Activated CD4-positive, alpha-beta T cell treated with anti-CD3 and anti-CD28 coated beads, Interleukin-2, Interleukin-4, amounts not matched to agents 100 ng/mL and 50 ng/mL, durations not matched to agents 16 hours and 8 hours (primary cell): ENCODE measurements at places on chromosomes 13 and 19.

- no peak for DNase-seq
Measured at GRCh38 chr13:100024023-100024422, 42.4 kb downstream of the ZIC2 start.

- DNase-seq = no peak
Measured at GRCh38 chr19:30890033-30890432, 459.2 kb downstream of the TSHZ3 start.

- DNase-seq = no peak
Measured at GRCh38 chr19:14400951-14401431, 18.1 kb downstream of the DDX39A start.

DNA sequence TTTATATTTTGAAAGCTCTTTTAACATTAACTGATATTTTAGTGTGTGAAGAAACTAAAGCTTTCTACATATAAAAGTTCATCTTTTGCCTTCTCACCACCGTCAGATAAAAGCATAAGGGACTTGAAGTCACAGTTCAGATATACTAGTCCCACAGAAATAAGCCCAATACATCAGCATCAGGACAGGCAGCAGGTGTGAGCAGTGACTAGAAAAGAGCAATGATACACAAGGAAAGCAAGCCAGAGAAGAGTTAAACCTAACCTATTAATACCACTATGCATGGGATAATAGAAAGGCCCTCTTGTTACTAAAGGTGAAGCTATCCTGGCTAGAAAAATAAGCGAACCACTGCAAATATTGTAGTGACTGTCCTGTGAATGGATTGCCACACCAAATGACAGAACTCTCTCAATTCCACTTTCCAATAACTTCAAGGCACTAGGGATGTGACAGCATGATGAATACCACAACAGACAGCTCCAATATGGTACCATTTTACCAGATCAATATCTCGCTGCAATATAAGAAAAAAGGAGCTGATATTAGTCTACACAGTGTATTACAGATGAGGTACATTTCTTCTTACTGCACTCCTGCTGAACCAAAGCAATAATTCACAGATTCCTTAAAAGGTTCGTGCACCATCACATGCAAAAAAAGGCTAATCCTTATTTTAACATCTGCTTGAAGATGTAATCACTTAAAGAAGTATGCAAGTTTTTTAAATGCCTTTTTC lies 114.1 kb downstream of the DACH1 start:
- no peak for DNase-seq

DNA sequence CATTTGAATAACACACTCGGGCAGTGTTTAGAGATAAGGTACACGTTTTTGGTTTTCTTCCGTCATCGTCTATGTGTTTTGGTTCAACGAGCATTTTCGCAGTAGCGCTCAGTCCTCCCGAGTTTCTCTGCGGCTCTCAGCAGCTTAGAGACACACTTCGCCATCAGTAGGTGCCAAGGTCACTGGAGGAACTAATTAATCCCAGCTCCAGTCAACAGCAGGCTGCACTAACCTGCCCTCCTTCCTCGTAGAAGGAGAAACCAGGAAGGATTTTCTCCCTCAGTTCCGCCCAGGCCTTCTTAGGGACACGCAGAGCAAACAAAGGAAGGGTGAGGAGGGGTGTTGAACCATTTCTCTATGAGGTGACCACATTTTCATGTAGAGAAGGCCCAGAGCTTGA lies 12.6 kb downstream of the MBNL2 start:
- no peak for DNase-seq

GRCh38 chr19:32881766-32882165 lies 12.2 kb upstream of the SLC7A9 start:
- no peak for DNase-seq

- no peak for DNase-seq
Measured at GRCh38 chr13:64272681-64273080, 2857.0 kb upstream of the PCDH20 start.

- DNase-seq = no peak
Measured at GRCh38 chr19:23788411-23788810, 29.7 kb upstream of the ZNF681 start.

GRCh38 chr19:13160557-13160956 lies 10.3 kb downstream of the IER2 start:
- no peak for DNase-seq

DNA sequence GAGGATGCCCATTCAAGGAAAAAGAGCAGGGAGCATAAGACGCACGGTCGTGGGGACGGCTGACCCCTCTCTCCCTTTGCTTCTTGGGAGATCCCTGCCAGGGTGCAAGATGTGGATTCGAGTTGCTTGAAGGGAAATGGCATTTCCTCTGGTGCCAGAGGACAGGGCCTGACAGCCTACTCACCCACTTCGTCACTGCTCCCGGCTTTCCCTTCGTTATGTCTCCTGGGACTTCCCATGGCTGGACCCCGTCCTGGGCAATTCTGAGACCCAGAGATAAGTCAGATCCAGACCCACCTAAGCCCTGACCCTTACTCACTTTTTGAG lies 1.2 kb downstream of the TBC1D17 start:
- DNase-seq = no peak

GRCh38 chr13:51271528-51272085 lies 49.4 kb downstream of the FAM124A start:
- no peak for DNase-seq

DNA sequence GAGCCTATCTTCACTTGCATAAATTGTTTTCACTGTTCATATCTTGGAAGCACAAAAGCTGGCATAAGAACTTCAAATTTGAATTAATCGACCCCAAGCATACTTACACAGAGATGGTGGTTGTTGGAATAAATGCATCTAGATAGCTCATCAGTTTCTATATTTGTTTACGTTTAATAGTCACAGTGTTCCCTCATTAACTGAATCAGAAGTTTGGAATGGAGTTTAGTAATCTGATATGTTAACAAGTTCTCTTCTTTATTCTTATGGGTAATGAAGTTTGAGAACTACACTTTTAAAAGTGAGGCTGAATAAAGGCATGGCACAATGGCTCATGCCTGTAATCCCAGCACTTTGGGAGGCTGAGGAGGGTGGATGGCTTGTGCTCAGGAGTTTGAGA lies 886.7 kb upstream of the PCDH20 start:
- DNase-seq = no peak

- DNase-seq = no peak
Measured at GRCh38 chr13:108326309-108326708, 56.8 kb downstream of the TNFSF13B start.

- no peak for DNase-seq
Measured at GRCh38 chr19:47470447-47471195, 1.1 kb downstream of the SLC8A2 start.

DNA sequence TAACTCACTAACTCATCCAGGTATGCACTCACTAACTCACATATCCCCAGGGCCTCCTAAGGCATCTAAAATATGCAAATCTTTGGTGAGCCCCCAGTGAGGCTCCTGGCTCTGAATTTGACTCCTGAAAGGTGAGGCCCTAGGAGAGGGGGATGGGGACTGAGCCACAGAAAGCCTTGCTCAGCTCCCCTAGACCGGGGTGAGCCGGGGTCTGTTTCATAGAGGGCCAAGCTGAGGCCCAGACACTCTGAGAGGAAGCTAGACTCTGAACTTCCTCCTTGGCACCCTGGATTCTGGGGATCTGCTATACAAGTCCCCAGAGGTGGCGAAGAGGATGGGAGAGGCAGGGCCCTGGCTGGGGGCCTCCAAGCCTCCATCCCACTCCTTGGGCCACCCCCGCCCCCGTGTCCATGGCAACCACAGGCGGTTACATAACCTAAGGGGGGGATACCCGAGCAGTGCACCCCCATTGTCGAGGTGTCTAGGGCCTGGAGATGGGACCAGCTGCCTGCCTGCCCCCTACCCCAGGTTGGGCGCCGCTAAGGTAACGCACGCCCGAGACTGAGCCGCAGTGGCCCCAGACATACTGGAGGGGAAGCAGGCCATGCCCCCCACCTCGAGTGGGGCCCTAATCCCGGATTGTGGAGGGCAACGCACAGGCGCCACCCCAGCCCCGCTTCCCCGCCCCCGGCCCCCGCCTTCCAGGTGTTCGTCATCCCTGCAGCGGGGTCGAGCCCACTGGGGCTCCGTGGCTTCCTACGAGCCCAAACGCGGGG lies 646 bp downstream of the ABHD8 start:
- DNase-seq = no peak

GRCh38 chr19:5742051-5742450 lies 21.6 kb downstream of the CATSPERD start:
- DNase-seq = no peak

GRCh38 chr19:31121501-31121900 lies 227.7 kb downstream of the TSHZ3 start:
- no peak for DNase-seq

DNA sequence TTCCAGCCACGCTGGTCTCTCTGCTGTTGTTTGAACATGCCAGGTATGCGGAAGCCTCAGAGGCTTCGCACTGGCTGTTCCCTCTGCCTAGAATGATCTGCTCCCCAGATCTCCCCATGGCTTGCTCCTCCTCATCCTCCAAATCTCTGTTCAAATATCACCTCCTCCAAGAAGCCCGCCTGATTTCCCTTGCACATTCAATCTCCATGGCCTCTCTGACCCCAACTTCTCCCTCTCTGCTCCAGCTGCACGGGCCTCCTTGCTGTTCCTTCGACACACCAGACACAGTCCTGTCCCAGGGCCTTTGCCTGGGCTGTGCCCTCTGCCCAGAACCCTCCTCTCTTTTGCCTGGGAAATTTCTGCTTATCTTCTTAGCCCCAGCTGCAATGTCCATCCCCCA lies 52.5 kb upstream of the PTPRS start:
- DNase-seq = no peak

- peak; percentile 37 for DNase-seq
Measured at GRCh38 chr19:996051-996838, 4.0 kb upstream of the GRIN3B start.

DNA sequence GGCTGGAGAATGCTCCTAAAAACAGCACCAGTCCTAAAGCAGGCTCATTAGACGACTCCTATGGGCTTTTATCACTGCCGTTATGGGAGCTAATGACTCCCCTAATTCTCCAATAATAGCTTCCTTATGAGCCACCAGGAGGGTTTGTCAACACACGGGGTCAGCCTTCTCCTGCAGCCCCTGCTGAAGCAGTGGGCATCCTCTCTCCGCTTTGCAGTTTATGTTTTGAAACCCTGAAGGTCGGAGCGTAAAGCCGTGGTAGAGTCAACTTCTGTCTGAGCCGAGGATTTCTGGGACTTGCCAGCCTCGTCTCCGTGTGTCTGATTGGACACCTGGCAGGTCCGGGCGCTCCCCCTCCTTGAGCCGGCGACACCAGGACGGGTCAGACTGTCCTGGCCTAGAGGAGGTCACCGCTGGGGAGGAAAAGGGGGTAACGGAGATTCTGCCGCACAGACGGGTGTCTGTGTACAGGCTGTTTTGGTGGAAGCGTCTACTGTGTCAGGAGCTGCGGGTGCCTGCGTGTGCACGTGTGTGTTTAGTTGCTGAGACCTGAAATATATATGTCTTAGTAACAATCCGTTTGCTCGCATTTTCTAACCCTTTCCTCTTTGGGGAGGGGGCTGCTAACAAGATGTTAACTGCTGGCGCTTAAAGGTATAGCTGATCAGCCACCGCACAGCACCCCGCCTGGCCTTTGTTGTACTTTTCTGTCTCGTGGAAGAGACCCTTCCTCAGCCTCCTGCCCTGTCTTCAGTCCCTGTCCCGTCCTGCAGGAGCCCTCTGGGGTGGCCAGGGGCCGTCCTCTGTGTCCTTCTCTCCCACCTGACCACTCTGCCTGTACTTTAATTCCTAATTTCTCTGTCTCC lies 1.9 kb downstream of the KDM4B start:
- no peak for DNase-seq

- DNase-seq = no peak
Measured at GRCh38 chr19:44818466-44819031, 9.6 kb downstream of the BCAM start.

DNA sequence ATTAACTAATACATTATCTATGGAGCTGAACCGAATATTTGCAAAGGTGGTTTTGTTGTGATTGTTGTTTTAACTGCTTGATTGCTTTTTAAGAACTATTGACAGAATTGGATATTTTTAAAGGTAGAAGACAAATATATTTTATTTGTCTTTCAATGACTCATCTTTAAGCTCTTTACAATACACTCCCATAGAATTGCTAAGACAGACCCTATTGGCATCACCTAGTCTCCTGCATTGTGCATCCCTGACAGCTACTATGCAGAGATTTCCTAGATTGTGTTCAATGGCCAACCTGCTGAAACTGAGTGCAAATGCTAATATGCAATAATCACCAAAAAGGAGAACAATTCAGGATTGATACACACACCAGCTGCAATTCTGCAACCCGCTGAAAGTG lies 19.7 kb upstream of the SCEL start:
- DNase-seq = no peak

GRCh38 chr13:91053318-91054065 lies 294.0 kb upstream of the MIR17HG start:
- DNase-seq = no peak

- peak; percentile 66 for DNase-seq
Measured at GRCh38 chr19:42401365-42402303, 11.5 kb upstream of the CNFN start.

GRCh38 chr19:55624109-55625003 lies at the start of gene ZNF784:
ZNF784 (minus strand) TSS chr19:55624566; CDS start chr19:55624561, 5 bp downstream.
- peak; percentile 94 for DNase-seq

- no peak for DNase-seq
Measured at GRCh38 chr19:23776507-23777205, 18.0 kb upstream of the ZNF681 start.

DNA sequence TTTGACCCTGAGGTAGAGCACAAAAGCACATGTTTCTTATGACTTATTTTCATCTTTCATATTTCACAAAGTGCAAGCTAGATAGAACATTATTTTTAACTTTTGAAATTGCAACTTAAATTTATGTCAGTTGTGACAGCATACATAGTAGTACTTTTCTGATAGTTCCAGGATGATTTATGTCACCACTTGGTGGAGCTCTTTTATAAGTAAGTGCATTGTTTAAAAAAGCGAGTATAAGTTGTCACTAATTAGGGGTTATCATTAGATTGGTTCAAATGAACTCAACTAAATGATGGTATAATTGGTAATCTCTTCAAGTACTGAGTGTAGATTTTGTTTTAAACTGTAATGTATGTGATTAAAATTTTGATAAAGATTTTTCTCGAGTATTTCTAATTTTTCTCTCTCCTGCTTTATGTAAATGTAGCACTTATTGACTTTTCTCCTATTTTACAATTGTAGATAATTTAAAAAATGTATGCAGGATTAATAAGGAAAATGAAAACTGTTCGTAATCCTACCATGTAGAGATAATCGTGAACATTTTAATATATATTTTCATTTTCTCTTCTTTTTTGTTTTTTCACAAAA lies 31.1 kb downstream of the RB1 start:
- DNase-seq = peak; percentile 60

GRCh38 chr19:2648528-2648937 lies 54.0 kb downstream of the GNG7 start:
- DNase-seq = peak; percentile 70

DNA sequence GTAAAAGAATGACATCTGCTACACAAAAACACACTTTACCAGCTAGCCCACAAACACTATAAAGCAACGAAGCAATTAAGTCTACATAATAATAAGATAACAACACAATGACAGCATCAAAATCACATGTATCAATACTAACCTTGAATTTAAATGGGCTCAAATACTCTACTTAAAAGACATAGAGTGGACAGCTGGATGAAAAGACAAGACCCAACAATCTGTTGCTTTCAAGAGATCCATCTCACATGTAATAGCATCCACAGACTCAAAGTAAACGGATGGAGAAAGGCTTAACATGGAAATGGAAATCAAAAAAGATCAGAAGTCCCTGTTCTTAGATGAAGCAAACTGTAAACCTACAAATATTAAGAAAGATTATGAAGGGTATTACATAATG lies 2175.9 kb downstream of the PCDH9 start:
- DNase-seq = no peak
